ENCODE measurements at places on chromosomes 12 and 14. TPM values are rescaled to one million over a fixed set of nuclear protein-coding genes. Genes with fewer than 3 reads are reported as not detected.

ADCY6 gene
- total RNA-seq = 15.8 TPM

CELA1 gene
- not detected for total RNA-seq

REP15 gene
- 0.52 TPM for total RNA-seq

UNC79 gene
- 0.02 TPM for total RNA-seq

RTL1 gene
- 0.19 TPM for total RNA-seq

CCDC196 gene
- not detected for total RNA-seq

FRS2 gene
- total RNA-seq = 11.5 TPM

NPFF gene
- not detected for total RNA-seq

CCDC184 gene
- total RNA-seq = 3.3 TPM

SMCO2 gene
- total RNA-seq = 0.12 TPM

APOF gene
- total RNA-seq = not detected

CIT gene
- 11.0 TPM for total RNA-seq

PTPN21 gene
- 6.4 TPM for total RNA-seq

TMEM30B gene
- 0.29 TPM for total RNA-seq

SLCO1B1 gene
- 0.46 TPM for total RNA-seq

EAPP gene
- total RNA-seq = 34.2 TPM

ACOT4 gene
- total RNA-seq = 2.5 TPM

ZBTB39 gene
- 5.6 TPM for total RNA-seq

ENTPD5 gene
- 7.0 TPM for total RNA-seq

CYP46A1 gene
- 0.42 TPM for total RNA-seq

SPRYD4 gene
- 1.7 TPM for total RNA-seq

BDKRB1 gene
- total RNA-seq = 0.38 TPM

NUAK1 gene
- total RNA-seq = 7.5 TPM

CYP27B1 gene
- total RNA-seq = 1.7 TPM

STAB2 gene
- total RNA-seq = not detected

STON2 gene
- total RNA-seq = 1.1 TPM

STYK1 gene
- total RNA-seq = 0.30 TPM

AQP2 gene
- total RNA-seq = not detected

PTGER2 gene
- 3.8 TPM for total RNA-seq

CSRP2 gene
- 19.4 TPM for total RNA-seq

LRRIQ1 gene
- total RNA-seq = 1.0 TPM

RHEBL1 gene
- 3.4 TPM for total RNA-seq

SLC25A47 gene
- not detected for total RNA-seq

FGF23 gene
- total RNA-seq = not detected

FBLN5 gene
- 3.3 TPM for total RNA-seq

INSM2 gene
- 0.05 TPM for total RNA-seq

KRT2 gene
- total RNA-seq = not detected

CNIH1 gene
- total RNA-seq = 262 TPM

WNT5B gene
- 2.8 TPM for total RNA-seq

CD69 gene
- total RNA-seq = 0.16 TPM

SSPN gene
- 0.91 TPM for total RNA-seq

SERPINA4 gene
- 0.07 TPM for total RNA-seq

Measured in A549 treated with GW870086 at 1 μM for 4 hours (cell line).